Activated T-cell treated with anti-CD3 and anti-CD28 coated beads for 48 hours (primary cell): ENCODE measurements at places on chromosomes 6 and 20.

DNA sequence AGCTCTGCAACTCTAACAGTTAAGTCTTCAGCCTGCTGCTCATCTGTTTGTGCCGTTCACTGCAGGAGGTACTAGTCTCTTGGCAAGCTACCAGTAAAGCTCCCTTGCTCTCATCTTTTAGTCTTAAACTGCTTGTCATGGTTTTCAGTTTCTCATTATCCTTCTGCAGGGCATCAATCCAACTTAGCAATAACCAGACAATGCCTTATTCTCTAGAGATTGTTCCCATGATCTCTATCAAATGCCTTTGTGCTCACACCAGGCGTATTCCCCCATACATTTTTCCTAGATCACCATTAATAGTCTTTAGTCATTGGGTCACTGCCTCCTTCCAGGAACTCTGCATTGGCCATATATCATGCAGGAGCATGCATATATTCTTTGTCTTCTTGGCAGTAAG is 171.3 kb downstream of the GRM1 start:
- no peak for DNase-seq

- DNase-seq: no peak
These were observed 28.3 kb downstream of the MEP1A start for GRCh38 chr6:46821458-46821881.

- DNase-seq: no peak
These were observed 150.4 kb upstream of the BMP5 start for GRCh38 chr6:56025795-56026194.

GRCh38 chr6:110461376-110461775 is 15.0 kb downstream of the SLC22A16 start:
- no peak for DNase-seq

DNA sequence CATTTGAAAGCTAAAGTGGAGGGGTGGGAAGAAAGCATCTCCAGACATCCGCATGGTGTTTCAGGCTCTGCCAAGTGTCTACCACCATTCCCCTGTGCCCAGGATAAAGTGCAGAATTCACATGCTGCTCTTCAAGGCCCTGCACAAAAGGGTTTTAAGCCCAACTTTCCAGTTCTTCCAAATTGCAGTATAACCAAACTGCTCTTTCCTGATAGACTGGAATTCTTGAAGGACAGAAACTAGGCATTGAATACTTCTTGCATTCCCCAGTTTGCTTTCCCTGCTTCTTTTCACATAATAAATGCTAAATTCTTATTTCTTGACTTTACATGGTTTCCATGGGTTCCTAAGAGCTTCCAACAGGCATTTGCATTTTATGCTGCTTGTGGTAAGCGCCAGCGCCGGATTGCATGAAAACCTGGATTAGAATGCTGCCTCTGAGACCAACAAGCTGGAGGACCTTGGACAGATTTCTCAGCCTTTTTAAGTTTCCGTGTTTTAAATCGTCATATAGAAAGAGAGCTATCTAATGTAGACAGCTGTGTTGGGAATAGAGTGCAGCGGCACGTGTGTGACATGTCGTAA is 7.9 kb downstream of the SOX4 start:
- DNase-seq: no peak
